Psoas muscle (tissue), 8 donors: ENCODE measurements at places on chromosomes 11 and 22.

- no peak for DNase-seq
Observed at GRCh38 chr11:71913756-71914526, 14.5 kb downstream of the XNDC1N start.

- DNase-seq = no peak
Observed at GRCh38 chr11:78228467-78228866, 39.7 kb downstream of the USP35 start.

GRCh38 chr22:23072077-23072910 lies 2.0 kb downstream of the GNAZ start:
- DNase-seq = peak; percentile 19

DNA sequence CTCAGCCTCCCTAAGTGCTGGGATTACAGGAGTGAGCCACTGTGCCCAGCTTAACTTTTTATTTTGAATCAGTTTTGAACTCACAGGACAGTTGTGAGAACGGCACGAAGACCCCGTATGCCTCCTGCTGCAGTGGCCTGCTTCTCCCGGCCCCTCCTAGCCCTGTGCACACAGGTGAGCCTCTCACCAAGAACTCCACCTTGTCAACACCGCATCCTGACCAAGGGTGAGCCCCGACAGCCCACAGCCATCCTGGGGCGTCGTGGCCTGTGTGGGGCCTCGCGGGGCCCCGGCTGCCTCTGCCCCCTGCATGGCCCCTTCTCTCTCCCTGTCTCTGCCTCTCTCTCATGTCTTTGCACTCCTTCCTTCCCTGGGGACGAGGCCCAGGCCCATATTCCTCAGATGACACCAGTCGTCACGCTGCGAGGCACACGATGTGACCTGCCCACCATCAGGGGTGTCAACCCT lies 38.8 kb downstream of the GNB1L start:
- no peak for DNase-seq

GRCh38 chr11:118016104-118016503 lies 29.9 kb downstream of the IL10RA start:
- DNase-seq = no peak

DNA sequence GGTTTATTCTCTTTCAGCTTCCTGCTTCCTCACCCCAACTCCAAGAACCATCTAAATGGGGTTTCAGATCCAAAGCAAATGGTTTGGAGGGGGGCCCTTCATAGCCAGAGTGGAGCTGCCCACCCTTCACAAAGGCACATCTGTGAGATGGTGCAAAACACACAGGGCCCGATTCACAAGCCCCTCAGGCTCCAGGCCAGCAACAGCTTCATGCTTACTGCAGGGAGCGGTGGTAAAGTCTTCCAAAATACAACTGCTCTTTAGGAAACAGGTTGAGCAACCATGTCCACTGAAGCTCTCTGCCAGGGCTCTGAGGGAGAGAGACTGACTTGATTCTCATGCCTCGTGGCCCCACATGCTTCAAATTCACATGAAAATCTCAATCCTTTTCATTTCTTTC lies 213.0 kb upstream of the NARS2 start:
- DNase-seq = no peak

GRCh38 chr11:12112750-12113149 lies 2.4 kb downstream of the MICAL2 start:
- no peak for DNase-seq

- no peak for DNase-seq
Observed at GRCh38 chr11:6599881-6600390, 3.5 kb downstream of the RRP8 start.

- peak; percentile 82 for DNase-seq
Observed at GRCh38 chr11:66336234-66337102, at the start of gene RIN1. RIN1 (minus strand) TSS chr11:66336434; CDS start chr11:66336402, 32 bp downstream.

GRCh38 chr11:70473873-70474690 lies 75.8 kb downstream of the CTTN start:
- DNase-seq = no peak

DNA sequence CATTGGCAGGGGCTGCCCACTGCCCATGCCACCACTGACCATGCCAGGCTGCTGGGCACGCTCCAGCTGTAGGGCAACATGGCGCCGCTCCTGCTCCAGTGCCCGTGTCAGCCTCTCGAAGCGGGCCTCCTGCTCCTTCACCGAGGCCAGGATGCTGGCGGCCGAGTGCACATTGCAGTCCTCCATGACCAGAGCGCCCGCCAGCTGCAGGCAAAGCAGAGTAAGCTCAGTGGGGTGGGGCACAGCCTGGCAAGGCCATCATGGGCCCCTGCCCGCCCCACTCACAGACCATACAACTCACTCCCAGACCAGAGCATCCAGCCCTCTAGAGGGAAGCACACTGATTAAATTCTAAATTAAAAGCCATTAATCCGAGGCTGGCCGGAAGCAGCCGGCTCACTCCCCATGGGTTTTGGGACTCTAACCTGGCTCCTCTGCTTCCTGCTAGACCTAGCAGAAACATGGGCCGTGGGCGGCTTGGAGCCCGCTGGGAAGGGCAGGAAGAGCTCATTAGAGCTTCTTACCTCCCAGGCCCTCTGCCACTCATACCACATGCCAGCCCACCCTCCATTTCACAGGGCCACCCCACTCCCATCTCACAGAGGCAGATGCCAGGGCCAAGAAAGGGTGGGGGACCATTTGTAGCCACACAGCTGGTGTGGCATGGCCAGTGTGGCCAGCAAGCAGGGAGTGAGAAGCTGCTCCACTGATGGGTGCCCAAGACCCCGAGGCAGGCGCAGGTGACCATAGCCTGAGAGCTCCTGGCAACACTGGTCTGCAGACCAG lies 25.8 kb downstream of the ARVCF start:
- peak; percentile 46 for DNase-seq

DNA sequence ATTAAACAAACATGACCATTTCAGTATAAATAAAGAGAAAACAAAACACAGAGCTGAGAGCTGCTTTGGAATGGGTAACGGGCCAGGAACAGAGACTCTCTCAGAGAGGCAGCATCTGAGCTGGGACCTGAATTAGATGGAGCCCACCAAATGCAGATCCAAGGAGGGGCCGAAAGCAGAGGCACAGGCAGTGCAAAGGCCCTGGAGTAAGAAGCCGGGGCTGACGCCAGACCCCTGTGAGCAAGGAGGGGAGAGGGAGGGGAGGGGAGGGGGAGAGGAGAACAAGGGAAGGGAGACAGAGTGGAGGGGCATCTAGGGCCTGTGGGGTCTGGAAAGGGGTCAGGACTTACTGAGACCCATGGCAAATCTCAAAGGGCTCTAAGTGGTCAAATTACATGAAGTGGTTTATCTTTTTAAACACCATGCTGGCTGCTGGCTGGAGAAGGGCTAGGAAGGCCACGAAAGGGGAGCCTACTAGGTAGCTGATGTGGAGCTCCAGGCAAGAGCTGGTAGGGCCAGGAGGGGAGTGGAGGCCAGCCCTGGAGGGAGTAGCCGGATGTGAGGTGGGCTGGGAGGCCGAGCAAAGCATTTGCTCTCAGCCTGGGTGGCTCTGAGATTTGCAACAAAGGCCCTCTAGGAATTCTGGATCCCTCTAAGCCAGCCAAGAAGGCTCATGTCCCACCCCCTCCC lies 3.2 kb downstream of the OSBPL5 start:
- DNase-seq = no peak

- DNase-seq = no peak
Observed at GRCh38 chr11:18027475-18027874, 14.6 kb upstream of the SERGEF start.

DNA sequence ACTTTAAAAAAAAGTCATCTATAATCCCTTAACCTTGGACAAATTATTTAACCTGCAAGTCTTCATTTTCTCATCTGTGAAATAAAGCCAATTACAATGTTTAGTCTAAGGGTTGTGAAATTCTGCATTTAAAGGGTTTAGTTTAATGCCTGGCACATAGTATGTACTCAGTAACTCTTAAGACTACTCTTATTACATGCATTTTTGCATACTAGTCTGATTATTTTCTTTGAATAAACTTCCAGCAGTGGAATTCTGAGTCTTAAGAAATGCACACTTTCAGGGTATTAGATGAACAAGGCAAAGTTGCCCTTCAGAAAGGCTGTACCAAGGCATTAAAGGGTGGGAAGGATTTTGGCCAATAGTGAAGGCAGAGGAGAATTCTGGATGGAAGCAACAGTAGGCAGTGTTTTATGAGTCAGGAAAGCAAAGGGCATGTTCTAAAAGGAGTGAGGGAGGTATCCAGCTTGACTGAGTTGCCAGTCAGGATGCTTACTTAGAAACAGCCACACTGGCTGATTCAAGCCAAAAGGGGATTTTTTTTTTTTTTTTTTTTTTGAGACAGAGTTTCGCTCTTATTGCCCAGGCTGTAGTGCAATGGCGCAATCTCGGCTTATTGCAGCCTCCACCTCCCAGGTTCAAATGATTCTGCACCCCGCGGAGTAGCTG lies 50.5 kb downstream of the SWAP70 start:
- DNase-seq = no peak

GRCh38 chr11:86070142-86071056 lies 1.5 kb upstream of the PICALM start:
- DNase-seq = no peak

- peak; percentile 19 for DNase-seq
Observed at GRCh38 chr11:112453601-112454577, 193.2 kb upstream of the PLET1 start.

- no peak for DNase-seq
Observed at GRCh38 chr22:49845241-49845640, 8.4 kb upstream of the ZBED4 start.

DNA sequence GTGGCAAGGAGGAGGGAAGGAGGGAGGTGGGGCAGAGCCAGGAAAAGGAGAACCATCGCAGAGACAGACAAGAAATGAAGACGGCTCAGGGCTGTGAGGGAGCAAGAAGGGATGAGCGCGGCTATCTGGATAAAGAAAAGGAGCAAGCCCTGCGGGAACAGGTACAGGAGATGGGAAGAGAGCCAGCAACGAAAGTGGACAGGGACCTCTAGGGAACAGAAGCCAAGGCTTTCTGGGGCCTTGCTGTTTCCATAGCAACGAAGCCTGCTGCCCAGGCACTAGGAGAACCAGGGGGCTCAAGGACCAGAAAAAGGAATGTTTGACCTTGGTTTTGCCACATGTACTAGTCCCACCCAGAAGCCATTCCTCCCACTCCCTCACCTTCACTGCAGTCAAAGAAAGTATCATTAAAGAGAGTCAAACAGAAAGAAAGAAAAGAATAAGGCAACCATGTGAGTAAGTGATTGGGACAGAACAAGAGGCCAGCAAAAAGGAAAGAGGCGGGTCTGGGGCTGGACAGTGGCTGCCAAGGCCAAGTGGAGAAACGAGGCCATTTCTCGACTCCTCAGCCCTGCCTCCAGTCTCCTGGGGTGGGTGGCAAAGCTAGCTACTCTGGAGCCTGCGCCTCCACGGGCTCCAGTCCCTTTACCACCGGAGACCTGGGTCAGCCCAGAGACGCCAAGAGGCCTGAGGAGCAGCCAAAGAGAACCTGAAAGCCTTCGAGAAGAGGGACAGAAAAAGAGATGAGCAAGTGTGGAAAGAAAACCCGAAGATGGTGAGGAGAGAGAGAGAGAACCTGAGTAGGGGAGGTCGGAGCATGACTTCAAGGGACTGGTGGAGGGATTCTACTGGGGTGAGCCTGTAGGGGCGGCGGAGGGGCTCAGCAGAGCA lies 35.1 kb downstream of the NRXN2 start:
- DNase-seq = no peak

- no peak for DNase-seq
Observed at GRCh38 chr22:48513446-48513845, 1314.2 kb downstream of the BRD1 start.

DNA sequence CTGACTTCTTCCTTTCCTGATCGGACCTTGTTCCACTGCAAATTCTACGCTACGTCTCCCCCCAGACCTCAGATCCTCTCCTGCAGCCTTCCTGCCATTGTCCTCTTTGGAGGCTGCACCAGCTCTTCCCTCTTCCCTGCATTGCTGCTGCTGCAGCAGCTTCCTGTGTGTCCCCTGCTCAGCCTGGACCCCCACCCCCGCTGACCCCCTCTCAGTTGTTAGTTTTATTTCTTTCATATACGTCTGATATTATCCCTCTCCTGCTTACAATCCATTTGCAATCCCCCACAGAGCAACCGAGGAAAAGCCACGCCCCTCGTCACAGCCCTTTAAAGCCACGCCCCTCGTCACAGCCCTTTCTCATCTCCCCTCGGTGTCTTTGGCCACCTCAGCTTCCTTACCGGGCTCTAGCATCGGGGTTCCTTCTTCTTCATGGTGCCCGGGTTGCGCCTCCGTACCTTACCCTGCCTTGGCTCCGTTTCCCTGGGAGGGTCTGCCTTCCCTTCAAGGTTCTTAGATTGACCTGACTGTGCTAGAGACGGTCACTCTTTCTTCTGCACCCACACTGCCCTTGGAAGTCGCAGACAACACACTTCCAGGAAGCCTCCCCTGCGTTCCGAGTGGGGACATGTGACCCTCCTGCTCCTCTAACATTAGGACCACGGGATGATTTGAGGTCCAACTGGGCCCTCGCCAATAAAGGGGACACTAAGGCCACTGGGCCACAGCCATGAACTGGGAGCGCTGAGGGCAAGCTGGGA lies 4.8 kb downstream of the MRGPRG start:
- DNase-seq = peak; percentile 27

GRCh38 chr11:16347928-16348685 lies 8.2 kb downstream of the SOX6 start:
- DNase-seq = no peak

GRCh38 chr11:7495882-7496551 lies 10.7 kb downstream of the OLFML1 start:
- DNase-seq = no peak

DNA sequence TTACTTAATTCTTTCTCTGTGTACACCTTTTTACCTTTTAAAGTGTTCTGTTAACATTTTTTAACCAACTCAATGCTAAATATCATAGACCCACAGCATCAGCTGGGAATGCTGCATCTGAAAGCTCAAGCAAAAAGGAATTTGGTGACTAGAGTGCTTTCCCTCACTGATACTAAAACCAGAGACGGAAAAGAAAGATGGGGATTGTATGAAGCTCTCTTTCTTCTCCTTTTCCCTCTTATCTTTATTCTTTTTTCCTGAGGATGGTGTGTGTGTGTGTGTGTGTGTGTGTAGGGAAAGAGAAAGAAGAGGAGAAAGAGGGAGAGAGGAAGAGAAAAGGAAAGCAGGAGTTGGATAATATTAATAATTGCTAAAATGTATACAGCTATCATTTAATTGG lies 4.1 kb upstream of the SIK2 start:
- DNase-seq = no peak

DNA sequence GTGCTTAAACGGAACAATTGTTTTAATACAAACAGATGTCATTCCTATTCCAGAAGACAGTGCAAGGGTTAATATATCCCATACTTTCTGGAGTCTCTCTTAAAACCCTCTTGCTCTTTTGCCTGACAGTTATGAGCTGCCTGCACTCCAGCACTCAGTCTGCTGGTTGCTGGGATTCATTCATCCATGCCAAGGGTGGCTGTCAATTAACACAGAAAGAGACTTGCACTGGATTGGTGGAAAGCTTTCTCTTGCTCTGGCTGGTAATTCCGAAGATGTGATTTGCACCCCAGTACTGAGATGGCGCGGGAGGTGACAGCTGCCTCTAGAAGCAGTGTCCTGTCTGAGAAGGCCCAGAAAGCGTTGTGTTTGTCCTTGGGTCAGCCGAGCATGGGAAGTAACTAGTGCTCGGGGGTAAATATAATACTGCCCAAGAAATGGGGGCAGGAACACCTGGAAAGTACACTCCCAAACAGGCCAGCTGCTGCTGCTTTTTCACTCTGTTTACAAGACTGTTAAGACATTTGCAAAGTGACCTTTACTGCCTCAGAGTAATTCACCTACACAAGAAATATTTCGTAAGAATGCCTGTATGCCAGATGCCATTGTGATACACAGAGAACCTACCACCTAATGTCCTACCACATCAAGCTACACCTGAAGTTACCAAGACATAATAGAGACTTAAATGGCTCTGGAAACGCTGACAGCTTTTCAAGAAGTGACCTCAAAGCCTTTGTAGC lies 20.5 kb downstream of the SCUBE2 start:
- DNase-seq = no peak

- no peak for DNase-seq
Observed at GRCh38 chr11:23288003-23288783, 427.9 kb upstream of the CCDC179 start.
